Activated CD8-positive, alpha-beta memory T cell treated with anti-CD3 and anti-CD28 coated beads, Interleukin-2, amount 10 ng/mL, durations not matched to agents 7 days and 5 days (primary cell): ENCODE measurements at places on chromosomes 12 and 14. TPM values are rescaled to one million over a fixed set of nuclear protein-coding genes. Genes with fewer than 3 reads are reported as not detected.

GLS2 gene
- total RNA-seq, result 1.1 TPM

KRT72 gene
- not detected for total RNA-seq

CLEC1A gene
- not detected for total RNA-seq

RBP5 gene
- 0.91 TPM for total RNA-seq

PLCZ1 gene
- total RNA-seq, result not detected

AICDA gene
- total RNA-seq, result not detected

SLCO1C1 gene
- total RNA-seq, result not detected

ACOT6 gene
- not detected for total RNA-seq

C12orf50 gene
- total RNA-seq, result 0.18 TPM

CPNE6 gene
- total RNA-seq, result not detected

FUT8 gene
- total RNA-seq, result 114 TPM

CEBPE gene
- 0.79 TPM for total RNA-seq

SNRPF gene
- total RNA-seq, result 38.3 TPM

STRAP gene
- 70.2 TPM for total RNA-seq

ARL6IP4 gene
- 169 TPM for total RNA-seq

RTL1 gene
- not detected for total RNA-seq

FBRSL1 gene
- 48.1 TPM for total RNA-seq

TAS2R42 gene
- total RNA-seq, result not detected

ADCY4 gene
- 3.4 TPM for total RNA-seq

TEP1 gene
- total RNA-seq, result 44.9 TPM

TMEM253 gene
- total RNA-seq, result not detected

SDR9C7 gene
- total RNA-seq, result not detected

TAS2R31 gene
- 5.2 TPM for total RNA-seq

LRFN5 gene
- total RNA-seq, result not detected

BEGAIN gene
- 1.8 TPM for total RNA-seq

TMEM229B gene
- total RNA-seq, result 5.1 TPM

CLECL1 gene
- 8.8 TPM for total RNA-seq

NTS gene
- total RNA-seq, result not detected

CNTN1 gene
- total RNA-seq, result not detected

SMCO2 gene
- total RNA-seq, result 0.89 TPM

TMEM117 gene
- total RNA-seq, result 0.50 TPM

KRT3 gene
- not detected for total RNA-seq
